ENCODE measurements at places on chromosomes 5 and 9.
A peak's percentile ranks its signal among the peaks of the same experiment; 100 is the strongest.

- DNase-seq: no peak
These were observed 151.5 kb downstream of the BNC2 start for GRCh38 chr9:16718952-16719351.

DNA sequence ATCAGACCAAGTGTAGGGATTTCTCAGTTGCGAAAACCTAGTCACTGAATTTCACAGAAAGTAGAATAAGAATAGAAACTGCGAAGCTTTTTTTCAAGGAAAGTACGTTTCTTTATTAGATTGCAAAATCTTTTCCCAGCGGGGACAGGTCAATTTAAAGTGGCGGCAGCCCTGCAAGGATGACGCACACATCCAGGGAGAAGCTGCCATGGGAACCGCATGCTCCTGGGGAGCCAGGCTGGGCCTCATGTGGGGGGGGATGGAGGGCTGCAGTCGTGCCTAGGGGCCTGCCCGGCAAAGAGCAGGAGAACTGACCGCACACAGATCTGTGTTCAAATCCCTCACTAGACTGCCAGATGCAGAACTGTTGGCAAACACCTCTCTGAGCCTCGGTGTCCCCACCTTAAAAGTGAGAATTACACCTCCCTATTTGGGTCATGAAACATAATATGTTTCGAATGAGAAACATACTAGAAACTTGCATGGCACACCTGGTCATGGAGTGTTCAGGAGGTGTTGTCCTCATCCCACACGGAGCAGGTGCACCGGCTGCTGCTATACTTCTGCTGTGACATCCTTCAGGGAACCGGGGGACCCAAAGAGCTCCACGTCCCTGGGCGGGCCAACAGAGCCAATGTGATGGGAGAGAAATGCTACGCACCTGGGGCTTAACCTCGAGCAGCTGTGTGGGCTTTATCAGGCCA, 127.8 kb upstream of the PHYKPL start:
- no peak for DNase-seq

- DNase-seq: no peak
These were observed 169.7 kb downstream of the GLIS3 start for GRCh38 chr9:4130166-4130565.

DNA sequence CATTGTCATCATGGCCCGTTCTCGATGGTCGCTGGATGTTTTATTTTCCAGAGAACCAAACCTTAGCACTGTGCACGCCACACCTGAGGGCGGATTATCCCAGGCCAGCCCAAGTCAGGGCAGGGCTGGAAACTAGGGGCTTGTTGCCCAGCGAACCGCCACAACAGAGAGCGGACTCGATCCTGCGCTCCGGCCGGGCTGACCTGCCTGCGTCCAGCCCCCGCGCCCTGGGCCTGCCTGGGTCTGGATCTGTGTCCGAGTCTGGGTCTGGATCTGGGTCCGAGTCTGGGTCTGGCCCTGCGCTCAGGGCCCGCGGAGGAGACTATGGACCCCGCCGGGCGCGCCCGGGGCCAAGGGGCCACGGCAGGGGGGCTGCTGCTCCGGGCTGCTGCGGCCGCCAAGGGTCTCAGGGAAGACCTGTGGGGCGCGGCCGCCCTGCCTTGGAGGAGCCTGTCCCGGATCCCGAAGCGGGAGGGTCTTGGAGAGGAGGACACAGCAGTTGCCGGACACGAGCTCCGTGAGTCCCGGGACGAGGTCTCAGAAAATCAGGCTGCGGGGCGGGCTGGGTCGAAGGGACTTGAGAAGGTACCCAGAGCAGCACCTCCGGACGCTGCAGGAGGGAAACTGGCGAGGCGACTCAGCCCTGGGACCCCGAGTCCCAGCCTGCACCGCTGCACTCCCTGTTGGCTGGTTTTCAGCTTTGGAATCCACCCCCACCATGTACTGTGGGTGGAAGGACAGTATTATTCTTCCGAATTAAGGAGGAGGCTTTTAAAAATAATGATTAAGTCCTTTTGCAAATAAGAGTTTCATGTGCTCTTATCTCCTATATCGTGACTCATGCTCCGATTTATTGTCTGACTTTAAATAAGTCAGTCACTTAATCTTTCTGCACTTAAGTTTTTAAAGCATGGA, at the start of gene ANKDD1B:
Gene ANKDD1B, plus strand, starts transcription at position 143 of the 915 bp plus-strand sequence. Its CDS starts 182 bp downstream, at position 325.
- DNase-seq: peak; percentile 4

DNA sequence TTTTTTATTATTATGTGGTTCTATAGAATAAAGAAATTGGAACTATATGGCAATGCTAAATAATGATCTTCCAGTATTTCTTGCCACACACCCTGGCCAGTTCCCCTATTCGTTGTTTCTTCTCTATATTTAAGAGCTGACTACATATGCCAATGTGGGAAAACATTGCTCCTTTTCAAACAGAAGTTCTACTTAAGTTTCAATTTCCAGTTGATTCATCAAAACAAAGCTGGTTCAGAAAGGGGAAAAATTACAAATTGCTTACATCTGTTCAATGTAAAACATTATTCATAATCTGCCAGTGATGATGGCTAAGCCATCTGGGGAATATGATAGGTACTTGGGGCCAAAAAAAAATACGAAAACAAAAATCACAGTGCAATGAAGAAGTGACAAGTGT, 76.9 kb downstream of the ST8SIA4 start:
- DNase-seq: no peak

DNA sequence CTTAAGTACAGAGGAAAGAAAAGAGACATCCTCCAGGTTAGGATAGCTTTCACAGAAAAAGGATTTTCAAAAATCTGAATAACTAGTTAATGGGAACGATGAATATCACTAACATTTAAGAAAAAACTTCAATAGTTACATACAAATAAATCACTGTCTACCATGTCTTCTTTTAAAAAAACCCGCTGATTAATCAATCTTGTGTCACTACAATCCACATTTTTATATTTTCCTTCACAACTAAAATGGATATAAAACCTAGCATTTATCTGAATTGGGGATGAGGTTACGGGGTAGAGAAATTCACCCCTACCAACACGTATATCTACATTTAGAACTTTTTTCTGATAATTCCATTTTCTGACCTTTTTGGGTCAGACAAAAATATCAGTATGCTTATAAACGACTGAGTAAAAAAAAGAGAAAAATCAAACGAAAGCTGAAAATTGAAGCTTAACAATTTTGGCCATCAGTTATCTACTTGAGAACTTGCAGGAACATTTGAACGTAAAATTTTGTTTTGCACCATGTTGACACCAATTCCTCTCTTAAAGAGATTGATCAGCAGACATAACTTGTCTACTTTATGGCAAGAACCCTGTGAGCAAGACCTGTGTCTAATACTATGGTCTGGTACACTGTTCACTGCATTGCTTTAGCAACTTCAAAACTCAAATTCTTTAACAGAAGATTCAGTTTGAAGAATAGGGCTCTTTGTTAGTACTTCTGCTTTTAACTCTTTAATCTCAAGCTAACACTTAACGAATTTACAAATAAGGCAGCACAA, 4.8 kb downstream of the NR3C1 start:
- no peak for DNase-seq

DNA sequence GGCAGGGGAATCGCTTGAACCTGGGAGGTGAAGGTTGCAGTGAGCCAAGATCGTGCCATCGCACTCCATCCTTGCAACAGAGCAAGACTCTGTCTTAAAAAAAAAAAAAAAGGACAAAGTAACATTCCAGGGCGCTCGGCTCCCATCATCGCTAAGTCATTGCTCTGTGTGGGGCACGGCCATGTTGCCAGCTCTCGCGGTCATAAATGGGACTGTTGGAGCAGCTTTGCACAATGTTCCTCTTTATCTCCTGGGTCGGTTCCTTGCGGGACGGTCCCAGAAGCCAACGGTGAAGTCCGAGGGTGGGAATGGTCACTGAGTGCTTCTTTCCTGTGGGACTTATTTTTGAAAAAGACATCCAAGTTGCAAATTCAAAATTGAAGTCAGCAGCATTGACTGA, 65.5 kb downstream of the HMCN2 start:
- DNase-seq: no peak

- no peak for DNase-seq
These were observed 355.3 kb downstream of the NR2F1-AS1 start for GRCh38 chr5:93225748-93226147.

DNA sequence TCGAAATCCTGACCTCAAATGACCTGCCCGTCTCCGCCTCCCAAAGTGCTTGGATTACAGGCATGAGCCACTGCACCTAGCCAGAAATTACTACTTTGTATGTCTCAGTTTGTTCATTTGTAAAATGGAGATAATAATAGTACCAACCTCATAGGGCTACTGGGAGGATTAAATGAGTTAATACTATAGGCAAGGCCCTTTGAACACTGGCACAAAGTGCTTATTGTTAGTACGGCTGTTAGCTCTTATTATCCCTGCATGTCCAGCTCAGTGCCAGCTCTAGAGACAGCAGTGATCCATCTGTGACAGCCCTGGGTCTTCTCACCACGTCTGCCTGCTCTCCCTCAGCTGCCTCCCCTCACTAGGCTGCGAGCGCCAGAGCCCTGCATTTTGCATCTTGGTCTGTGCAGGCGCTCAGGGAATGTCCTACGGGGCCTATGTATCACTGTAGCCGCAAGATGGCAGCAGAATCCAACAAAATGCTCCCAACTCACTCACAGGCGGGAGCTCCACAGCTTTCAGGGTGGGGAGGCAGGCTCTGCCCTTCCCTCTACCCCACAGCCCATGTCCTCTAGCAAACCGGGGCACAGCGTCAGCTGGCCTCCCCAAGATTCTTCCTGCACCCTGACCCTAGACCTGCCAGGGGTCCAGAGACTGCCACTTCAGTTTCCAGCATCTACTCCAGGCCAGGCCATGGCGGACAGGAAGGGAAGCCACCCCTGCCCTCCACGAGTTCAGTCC, 17.7 kb upstream of the AKNA start:
- peak; percentile 46 for DNase-seq

GRCh38 chr9:69940674-69941073, 103.0 kb upstream of the MAMDC2 start:
- no peak for DNase-seq

GRCh38 chr9:69963803-69964202, 79.8 kb upstream of the MAMDC2 start:
- DNase-seq: no peak
